ENCODE measurements at places on chromosomes 16 and 17. TPM values are rescaled to one million over a fixed set of nuclear protein-coding genes. Genes with fewer than 3 reads are reported as not detected.

GRCh38 chr17:75340631-75341030 lies 51.4 kb upstream of the SLC25A19 start:
- H3K27ac ChIP-seq = no peak overlapping the region
- no peak for DNase-seq

- no peaks in the 10 kb centered on the region for H3K36me3 ChIP-seq
- no peak overlapping the region for H3K4me3 ChIP-seq
Observed at GRCh38 chr17:34736611-34737010, 157.2 kb downstream of the TMEM132E start.

DNA sequence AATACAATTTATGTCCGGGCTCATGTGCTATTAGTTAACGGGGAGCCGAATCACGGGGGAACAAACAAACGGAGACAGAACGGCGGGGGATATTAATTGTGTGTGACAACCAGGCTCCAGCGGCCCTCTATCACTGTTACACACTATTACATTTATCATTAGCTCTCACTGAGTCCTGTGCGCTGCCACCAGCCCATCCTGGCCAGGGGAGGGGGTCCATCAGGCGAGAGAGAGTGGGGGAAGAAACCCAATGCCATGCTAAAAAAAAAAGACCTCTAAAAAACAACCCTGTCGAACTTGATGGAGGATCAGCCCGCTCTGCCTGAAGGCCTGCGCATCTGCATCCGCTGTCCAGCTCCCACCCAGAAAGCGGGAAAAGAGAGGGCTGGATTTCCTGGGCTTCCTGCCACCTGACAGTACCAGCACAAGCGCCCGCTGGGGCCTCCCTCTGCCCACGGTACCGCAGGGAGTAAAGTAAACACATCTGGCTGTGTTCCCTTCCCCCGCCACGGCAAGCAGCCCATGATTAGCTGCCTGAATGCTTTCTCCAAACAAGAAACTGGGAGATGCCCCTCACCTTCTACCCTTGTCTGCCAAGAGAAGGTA lies 41.7 kb downstream of the PIPOX start:
- no peak overlapping the region for H3K27ac ChIP-seq
- H3K36me3 ChIP-seq = no peaks in the 10 kb centered on the region

The CDH15 gene
- 3.0 TPM for total RNA-seq

The SCNN1B gene
- total RNA-seq = 0.55 TPM

DNA sequence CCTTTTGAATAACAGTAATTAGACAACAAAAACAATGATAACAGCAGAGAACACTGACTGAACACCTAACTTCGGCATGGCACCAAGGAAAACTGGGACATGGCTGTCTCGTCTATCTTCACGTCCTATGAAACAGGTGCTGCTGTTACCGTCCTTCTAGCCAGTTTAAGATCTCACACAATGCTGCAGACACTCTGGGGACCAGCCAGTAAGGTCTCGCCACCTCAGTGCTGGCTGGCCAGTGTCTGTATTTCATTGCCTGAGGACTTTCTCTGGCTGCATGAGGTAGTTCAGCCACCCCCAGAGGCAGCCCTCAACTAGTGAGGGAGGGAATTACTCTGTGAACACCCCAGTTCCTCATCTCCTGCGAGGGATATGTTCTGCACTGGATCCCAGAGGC lies 57.6 kb downstream of the AMFR start:
- H3K4me3 ChIP-seq = no peak overlapping the region
- H3K36me3 ChIP-seq = no peaks in the 10 kb centered on the region
- no peak overlapping the region for H3K27ac ChIP-seq
- H3K27me3 ChIP-seq = no peaks in the 10 kb centered on the region
- peaks cover 22% of the 10 kb centered on the region for H3K4me1 ChIP-seq

GRCh38 chr17:60248618-60249289 lies 99.0 kb downstream of the CA4 start:
- no peaks in the 10 kb centered on the region for H3K4me1 ChIP-seq
- H3K36me3 ChIP-seq = no peaks in the 10 kb centered on the region
- DNase-seq = no peak
- no peaks in the 10 kb centered on the region for H3K27me3 ChIP-seq
- H3K27ac ChIP-seq = no peak overlapping the region

The EARS2 gene
- 55.9 TPM for total RNA-seq

Data from testis (tissue), 5 donors.